ENCODE measurements at places on chromosomes 7 and 10.
A peak's percentile ranks its signal among the peaks of the same experiment; 100 is the strongest.

DNA sequence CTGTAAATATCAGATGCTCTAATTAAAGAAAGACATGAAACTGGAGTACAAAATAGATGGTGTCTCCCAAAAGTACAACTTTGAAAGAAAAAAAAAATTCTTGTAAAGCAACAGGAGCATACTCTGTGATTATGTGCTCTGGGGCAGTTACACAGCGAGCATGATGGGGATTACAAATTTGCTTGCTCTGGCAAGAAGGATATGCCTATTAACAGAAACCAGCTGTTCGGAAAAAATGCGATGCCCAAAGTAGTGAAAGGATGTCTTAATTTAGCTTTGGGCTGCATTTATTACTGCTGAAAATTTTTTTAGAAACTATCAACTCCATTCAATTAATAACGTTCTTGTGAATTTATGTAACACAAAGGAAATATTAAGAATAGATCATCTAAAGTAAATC, 256.9 kb upstream of the TPK1 start:
- DNase-seq = no peak

GRCh38 chr10:101935431-101935830, 91.8 kb upstream of the KCNIP2 start:
- DNase-seq = no peak

GRCh38 chr10:101529725-101530553, 58.1 kb downstream of the POLL start:
- DNase-seq = no peak

DNA sequence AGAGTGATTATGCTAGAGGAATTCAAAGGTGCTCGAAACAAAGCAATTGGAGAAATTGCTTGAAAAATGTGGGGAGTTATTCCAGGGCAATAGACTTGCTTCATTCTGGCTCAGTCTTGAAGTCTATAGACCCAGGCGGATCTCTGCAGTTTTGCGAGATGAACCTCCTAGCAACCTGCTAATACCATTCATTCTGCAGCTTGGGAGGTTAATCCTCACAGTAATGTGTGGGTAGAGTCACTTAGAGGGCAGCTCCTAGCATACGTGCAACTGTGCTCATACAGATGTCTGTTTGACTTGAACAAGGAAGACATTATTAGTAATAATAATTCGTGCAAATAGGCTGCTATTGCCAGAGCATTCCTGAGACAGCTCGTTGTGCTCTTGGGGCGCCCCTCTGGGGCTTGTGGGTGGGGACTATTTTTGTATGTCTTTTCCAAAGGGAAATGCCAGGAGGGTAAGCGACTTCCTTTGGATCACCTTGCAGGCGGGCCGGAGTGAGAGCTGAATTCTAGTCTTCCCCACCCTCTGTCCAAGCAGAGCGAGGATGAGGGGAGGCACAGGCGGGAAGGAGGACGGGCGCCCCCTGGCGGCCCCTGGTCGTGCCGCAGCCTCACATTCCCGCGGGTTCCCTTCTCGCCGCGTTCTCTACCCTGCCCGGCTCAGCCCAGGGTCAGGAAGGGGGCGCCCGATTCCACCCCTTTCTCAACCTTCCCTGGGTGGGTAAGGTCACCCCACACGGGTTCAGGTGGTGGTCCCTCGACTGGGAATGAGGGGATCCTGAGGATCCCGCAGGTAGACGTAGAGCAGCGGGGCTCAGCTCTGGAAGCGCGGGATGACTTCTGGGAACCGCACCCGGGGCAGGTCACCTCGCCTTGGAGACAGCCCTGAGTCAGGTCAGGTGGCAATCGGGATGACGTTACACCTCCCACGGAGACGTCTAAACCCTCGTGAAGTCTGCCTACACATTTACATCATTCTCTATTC, 241.5 kb downstream of the PHTF2 start:
- peak; percentile 37 for DNase-seq

Measured in neuronal stem cell (in vitro differentiated cells).